NT2/D1 (cell line): ENCODE measurements at places on chromosomes 3 and 15.
A peak's percentile ranks its signal among the peaks of the same experiment; 100 is the strongest.

DNA sequence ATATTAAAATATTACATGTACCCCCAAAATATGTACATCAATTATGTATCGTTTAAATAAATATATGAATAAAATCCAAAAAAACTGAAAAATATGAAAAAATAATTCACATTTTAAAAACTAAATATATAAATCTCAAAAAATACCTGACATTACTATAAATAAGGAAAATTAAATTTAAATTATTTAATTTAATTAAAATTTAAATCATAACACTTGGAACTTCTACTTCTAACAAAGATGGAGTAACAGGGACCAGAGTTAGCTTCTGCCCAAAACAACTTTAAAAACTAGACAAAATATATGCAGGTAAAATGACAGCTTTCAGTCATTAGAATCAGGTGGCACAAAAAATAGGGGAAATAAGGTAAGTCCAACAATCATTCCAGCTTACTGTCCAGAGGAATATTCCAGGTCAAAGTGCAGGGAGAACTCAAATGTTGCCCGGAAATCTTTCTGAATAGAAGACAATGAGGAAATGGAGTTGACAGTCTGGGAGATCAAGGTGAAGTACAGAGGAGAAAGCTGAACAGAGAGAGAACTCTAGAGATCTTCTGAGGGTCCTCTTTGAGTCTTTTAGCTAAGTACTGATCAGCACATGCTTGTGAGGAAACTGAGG is 207.7 kb upstream of the ATP11B start:
- no peak for DNase-seq

- peak; percentile 57 for DNase-seq
These were observed 359.7 kb upstream of the ROPN1 start for GRCh38 chr3:124351430-124352148.

DNA sequence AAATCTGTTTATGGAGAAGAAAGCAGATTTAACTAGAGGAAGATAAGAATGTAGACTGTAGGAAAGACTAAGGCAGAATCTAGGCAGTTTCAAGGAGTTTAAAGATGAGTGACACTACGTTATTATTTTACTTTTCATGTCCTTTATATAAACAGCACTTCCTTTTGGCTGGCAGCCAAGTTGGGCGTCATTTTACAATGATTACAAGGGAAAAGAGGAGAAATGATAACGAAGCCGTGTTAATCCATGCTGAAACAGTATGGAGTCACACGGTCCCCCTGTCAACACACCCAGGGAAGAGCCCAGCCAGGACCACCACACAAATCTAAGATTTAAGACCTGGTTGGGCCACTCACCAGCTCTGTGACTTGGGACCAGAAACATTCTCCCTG is 83.7 kb upstream of the NEO1 start:
- DNase-seq: no peak

- DNase-seq: peak; percentile 28
These were observed 48.3 kb downstream of the PRTG start for GRCh38 chr15:55694652-55695150.

- no peak for DNase-seq
These were observed 144.8 kb downstream of the TPRA1 start for GRCh38 chr3:127445581-127446343.

- peak; percentile 84 for DNase-seq
These were observed 765 bp upstream of the MAPKAPK3 start for GRCh38 chr3:50616003-50616769.

DNA sequence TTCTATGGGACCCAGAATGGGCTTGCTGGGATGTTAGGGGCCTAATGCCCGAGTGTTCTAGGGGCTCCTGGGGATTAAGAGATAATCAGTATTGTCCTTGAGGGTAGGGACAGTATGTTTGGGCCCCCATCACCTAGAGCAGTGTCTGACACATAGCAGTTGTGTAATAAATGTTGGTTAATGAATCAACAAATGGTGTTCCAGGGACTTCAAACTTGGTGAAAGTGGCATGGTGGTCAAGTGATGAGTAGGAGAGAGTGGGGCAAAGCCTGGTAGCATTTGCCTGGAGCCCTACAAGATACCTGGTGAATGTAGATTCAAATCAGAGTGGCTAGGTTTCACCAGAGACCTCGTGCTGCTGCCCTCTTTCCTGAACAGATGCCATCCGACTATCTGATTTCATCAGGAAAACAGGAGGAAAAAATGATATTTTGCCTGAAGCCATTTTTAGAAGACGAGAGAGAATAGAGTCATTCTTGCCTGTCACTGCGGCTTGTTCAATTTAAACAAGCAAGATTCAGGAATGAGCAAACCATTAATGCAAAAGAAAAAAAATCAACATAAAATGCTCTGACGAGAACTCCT is 117.3 kb downstream of the RPL22L1 start:
- DNase-seq: no peak

GRCh38 chr15:75815811-75816719 is 27.2 kb upstream of the UBE2Q2 start:
- DNase-seq: no peak

DNA sequence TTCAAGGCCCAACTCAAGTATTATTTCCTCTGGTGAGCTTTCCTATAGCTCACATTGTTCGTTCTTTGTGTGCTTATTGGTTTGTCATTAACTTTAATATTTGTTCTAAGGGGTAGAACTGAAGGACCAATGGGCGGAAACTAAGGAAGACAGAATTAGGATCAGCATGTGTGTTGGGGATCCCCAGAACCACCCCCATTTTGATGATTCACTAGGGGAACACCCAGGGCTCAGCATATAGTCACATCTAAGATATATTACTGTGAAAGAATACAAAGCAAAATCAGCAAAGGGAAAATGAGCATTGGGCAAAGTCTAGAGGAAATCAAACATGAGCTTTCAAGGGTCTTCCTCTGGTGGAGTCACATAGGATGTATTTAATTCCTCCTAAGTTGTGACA is 76.9 kb downstream of the TIMP4 start:
- no peak for DNase-seq

GRCh38 chr3:73542136-73542535 is 82.6 kb downstream of the PDZRN3 start:
- no peak for DNase-seq

DNA sequence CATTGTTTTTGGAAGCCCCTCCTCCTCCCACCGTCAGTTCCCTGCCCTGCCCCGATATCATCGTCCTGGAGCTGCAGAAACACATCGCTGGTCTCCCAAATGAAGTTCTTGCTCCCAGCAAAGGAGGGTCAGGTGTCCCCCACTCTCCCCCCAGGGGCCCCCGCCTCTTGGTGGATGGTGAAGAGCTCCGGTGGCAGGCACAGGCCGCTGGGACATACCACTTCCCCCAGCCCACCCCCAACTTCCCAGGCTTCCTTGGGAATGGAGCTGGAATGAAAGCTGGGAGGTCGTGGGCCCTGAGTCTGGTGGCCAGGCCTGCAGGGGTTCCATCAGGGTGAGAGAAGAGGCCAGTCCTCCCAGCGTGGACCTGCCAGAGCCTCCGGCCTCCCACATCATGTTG is 137.7 kb downstream of the CHSY1 start:
- DNase-seq: no peak

- DNase-seq: no peak
These were observed 49.9 kb downstream of the TRANK1 start for GRCh38 chr3:36894914-36895313.

DNA sequence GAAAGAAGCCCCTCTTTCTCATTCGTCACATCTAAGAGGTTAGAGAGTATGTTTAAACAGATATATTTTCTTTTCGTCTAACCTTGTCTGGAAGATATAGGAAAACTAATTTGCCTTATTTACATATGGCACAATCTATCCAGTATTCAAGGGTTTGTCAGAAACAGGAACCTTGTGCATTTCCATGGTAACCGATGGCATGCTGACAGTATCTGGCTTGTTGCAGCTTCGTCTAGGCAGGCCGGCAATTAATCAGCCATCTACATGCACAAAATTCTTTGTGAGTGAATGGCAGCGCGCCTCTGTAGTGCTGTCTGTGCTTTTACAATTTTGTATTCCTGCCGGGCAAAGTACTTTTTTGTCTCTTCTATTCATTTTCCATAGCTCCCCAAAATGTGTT is 294.0 kb upstream of the SOX2 start:
- no peak for DNase-seq

- DNase-seq: no peak
These were observed 125.5 kb upstream of the ADAMTS9 start for GRCh38 chr3:64813326-64813725.

DNA sequence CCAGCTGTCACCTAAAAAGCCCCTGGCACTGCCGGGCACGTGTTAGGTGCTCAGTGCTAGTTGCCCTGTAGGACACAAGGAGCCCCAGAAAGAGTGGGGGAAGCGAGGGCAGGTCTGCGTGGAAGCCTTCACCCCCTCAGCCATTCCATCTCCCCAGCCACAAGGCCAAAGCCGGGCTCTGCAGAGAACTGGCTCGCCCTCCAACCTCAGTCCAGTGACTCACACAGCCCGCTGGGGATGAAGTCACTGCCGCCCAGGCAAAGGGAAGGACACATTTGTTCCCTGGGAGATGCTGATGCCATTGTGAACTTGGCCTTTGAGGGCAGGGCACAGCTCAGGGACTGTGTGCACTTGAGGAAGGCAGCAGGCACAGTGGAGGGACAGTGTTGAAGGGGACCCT is 48.1 kb downstream of the IQSEC1 start:
- no peak for DNase-seq

- DNase-seq: no peak
These were observed 53.1 kb downstream of the SLC4A7 start for GRCh38 chr3:27431116-27431515.

DNA sequence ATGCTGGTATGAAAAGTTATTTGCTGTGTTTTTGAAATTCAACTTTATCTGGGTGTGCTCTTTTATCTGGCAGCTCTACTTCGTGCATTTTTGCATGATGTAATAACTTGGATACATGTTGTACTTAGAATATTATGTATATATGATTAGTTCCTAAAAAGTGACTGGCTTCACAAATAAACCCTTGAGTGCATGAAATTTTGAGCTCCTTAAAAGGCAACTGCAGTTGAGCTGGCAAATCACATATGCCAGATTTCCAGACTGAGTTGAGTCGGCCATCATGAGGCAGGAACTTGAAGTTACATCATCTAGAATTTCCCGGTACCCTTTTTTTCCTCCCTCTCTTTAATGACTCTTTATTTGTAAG is 162.5 kb downstream of the FNDC3B start:
- DNase-seq: no peak

DNA sequence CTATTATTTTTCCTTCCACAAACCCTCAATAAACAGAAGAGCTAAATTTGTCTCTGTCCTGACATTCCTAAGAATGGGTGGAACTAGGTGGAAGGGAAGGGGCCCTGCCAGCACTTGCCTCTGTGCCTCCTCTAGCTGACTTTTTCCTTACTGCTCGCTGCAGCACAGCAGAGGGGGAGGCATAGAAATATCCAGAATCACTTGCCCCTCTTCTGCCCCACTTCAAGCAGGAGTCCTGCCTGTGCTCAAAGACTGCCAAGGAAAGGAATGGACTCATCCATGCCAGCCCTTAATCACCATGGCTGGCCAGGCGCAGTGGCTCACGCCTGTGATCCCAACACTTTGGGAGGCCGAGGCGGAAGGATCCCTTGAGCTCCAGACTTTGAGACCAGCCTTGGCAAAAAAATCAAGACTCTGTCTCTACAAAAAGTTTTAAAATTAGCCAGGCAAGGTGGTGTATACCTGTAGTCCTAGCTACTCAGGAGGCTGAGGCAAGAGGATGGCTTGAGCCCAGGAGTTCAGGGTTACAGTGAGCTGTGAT is 51.8 kb downstream of the ADCY5 start:
- no peak for DNase-seq

DNA sequence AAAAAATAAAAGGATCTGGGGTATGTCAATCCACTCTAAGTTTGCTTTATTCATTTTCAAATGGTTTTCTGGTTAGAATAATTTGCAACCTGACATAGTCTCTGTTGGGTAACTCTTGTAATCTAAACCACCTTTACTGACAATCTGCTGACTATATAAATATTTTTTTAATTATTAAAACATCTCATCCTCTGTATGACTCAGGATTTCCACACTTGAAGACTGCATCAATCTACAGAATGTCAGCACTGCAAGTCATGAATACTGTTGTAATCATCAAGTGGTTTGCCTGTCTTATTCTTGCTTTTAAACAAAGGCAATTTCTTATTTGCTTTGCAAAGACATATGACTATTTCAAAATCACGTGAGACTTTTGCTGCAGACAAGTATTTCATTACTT is 42.1 kb downstream of the VGLL3 start:
- no peak for DNase-seq

DNA sequence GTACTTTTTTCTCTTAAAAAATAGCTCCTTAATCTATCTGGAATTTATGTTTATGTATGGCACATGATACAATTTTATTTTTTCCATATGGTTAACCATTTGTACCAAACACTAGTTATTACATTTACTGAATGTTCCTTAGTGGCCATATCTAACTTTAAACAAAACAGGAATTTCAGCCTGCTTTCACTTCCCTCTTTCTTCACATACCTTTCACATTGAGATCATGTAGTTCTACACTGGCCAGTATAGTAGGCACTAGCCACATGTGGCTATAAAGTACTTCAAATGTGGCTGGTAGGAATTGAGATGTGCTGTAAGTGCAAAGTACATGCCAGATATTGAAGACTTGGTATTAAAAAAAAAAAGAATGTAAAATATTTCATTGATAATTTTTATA is 4.7 kb upstream of the RYK start:
- DNase-seq: no peak

GRCh38 chr3:66303491-66303901 is 82.7 kb downstream of the SLC25A26 start:
- DNase-seq: no peak

GRCh38 chr3:9760779-9761505 is 8.8 kb downstream of the CAMK1 start:
- no peak for DNase-seq

GRCh38 chr15:96337365-96338023 is 7.0 kb downstream of the NR2F2 start:
- no peak for DNase-seq

DNA sequence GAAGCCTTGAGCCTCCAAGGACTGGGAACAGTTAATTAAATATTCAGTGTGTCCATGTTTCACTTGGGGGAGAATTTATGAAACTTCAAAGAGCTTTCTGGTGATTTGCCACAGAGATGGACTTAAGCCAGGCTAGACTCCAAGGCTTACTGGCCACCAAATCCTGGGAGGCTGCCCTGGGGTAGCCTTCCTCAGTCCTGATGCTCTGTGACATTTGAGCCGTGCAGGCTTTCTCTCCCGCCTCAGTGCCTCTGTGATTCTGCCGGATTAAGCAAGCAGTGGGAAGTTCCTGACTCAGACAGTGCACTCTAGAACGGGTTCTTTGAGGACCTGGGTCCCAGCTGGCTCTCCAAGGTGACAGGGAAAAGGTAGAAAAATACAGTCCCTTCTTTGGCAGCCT is 314.7 kb upstream of the ICE2 start:
- DNase-seq: no peak

DNA sequence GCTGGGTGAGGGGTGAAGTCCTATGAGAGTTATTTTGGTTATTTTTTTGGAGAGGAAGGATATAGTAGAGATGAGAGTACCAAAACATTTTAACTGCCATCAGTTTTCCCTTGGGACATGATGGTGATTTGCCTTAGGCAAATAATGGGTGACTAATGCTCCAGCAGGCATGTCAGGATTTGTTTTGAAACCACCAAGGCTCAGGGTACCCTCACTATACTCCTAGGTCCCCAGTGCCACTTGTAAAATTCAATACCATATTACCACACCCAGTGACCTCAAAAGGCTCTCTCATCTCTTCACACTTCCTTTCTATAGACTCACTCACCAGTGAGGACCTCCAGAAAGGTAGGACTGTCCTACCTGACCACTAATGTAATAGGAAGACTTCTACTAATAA is 83.6 kb downstream of the WDR72 start:
- no peak for DNase-seq
